Activated CD8-positive, alpha-beta memory T cell treated with anti-CD3 and anti-CD28 coated beads for 1 hour (primary cell): ENCODE measurements at places on chromosomes 2 and 18.

DNA sequence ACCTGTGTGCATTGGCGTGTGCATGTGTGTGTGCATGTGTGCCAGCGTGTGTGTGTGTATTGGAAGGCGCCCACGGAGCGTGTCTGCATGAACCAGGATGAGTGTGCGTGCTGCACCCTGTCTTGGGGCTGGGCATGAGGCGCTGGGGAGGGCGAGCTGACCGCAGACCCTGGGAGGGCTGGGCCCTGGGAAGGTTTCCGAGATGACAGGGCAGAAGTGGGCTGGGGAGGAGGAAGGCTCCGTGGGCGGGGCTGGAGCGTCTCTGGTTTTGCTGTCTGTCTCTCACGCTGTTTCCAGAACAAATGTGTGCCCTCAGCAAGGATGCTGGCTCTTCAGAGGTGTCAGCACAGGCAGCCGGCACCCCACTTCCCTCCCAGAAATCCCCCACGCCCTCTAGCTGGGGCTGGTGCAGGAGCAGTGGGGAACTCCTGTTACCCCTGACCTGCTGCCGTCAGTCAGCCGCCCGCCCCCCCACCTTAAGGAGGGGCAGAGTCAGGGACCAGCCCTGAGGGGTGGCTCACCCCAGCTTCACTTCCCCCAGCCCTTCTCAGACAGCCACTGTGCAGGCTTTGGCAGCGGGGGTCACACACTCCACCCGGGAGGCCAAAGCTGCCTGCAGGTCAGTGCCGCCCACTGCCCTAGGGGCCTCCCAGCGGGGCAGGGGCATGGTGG is at the start of gene GPR35:
TSS of gene GPR35 (plus strand) at position 531 of the 672 bp plus-strand sequence. CDS start 4,473 bp downstream, outside the sequence.
- DNase-seq, result peak; percentile 79

DNA sequence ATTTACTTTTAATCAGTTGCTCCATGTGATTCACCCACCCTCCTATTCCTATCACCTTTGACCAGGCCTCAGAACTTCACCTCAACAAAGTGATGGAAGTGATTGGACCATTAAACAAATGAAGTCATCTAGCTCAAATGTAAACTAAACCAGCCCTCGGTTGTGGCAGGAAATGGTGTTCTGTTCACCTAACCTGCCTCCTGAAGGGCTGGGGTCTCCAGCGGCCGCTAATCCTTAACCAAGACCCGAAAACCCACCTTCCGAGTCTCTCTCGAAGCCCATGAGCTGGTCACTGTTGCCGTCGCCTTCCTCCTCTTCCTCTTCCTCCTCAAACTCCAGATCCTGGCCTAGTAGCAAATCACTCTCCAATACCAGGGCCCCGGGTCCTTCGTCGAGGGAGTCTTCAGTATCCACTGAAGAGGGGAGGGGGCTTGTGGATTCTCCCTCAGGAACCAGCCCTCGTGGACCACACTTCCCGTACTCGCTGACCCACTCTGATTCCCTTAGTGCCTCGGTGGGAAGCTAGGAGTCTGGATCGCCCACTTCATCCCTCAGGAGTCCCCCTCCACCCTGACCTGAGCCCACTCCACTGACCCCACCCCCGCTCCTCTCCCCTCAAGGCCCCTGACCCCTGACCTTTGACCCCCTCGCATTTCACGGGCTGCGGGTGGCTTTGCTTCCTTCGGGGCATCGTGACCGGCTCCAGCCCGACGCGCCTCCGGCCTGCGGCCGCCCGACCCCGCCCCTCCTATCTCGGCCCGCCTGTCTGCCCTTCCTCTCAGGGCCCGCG is 503 bp downstream of the ZNF513 start:
- no peak for DNase-seq

- DNase-seq, result no peak
Measured at GRCh38 chr2:73415906-73416305, 30.3 kb downstream of the ALMS1 start.

DNA sequence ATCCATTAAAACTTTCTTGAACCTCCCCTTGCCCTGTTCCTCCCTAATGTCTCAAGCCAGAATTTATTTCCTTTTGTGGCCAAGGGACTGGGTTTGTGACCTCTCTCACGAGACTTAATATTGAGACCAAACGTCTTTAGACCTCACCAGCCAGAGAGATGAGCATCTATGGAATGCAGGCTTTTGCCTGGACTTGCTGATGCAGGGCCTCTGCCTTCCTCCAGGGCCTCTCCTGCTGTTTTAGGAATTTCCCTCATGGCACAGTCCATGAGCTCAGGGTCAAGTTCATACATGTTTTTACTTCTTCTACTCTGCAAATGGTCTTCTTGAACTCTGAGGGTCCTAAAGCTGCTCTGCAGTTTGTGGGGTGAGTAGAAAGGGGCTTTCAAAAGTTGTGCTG is 22.3 kb downstream of the IL1B start:
- no peak for DNase-seq

GRCh38 chr2:121046335-121046734 is 238.7 kb downstream of the TFCP2L1 start:
- no peak for DNase-seq

- DNase-seq, result no peak
Measured at GRCh38 chr2:203840655-203841205, 26.8 kb upstream of the CTLA4 start.

DNA sequence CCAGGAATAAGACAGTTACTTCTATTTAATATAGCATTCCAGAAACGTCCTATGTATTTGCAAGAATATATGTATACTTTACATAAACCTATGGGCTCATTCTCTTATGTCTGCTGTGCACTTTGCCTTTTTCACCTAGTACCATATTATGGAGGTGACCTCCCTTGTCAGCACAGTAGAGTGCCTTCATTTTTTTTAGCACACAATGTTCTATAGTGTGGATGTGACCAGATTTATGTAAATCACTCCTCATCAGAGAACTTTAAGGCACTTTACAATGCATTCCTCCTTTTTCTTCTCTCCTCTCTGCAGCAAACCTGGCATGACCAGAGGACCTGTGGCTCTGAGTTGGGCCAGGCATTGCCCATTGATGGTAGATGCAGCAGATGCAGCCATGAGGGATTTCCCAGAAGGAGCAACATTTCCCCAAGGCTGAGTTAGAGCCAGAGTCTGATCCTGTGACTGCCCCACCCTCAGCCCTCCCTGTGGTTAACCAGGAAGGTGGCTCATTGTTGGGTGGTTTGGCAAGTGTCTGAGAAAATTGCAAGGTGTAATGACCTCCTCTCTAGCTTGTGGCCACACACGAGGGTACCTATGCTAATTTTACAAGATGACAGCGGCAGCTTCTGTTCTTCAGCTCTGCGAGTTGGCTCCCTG is 76.5 kb upstream of the DLX2 start:
- DNase-seq, result no peak

DNA sequence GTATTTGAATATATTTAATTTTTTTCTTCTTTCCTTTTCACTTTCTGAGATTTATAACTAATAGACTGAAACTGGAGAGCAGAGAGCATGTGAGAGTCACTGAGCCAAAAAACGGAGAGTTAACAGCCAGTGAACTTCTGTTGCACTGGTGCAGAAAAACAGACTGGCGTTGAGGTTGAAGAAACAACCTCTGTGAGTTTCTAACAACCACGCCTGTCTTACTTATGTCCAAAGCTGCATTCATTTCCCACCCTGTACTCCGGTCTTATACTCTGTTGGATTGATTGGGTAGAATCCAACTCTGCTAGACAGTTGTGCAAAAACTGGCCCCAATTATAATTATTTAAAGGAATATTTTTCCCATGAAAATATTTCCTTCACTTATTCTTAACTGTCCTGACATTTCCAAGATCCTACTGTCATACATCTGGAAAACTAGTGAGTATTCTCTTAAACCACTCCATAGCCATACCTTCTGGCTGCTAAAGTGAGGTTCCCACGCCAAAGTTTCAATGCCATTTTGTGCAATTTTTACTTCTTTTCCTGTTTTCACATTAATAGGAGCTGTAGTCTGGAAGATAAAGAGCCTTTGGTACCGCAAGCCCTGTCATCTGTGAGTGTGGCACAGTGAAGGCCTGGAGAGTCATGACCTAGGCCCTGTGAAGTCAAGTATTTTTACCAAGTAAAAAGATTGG is 9.4 kb downstream of the CYP1B1 start:
- no peak for DNase-seq

- no peak for DNase-seq
Measured at GRCh38 chr18:24052053-24052452, 37.5 kb downstream of the TTC39C start.

- DNase-seq, result no peak
Measured at GRCh38 chr2:241810307-241811200, 1.6 kb downstream of the NEU4 start.

DNA sequence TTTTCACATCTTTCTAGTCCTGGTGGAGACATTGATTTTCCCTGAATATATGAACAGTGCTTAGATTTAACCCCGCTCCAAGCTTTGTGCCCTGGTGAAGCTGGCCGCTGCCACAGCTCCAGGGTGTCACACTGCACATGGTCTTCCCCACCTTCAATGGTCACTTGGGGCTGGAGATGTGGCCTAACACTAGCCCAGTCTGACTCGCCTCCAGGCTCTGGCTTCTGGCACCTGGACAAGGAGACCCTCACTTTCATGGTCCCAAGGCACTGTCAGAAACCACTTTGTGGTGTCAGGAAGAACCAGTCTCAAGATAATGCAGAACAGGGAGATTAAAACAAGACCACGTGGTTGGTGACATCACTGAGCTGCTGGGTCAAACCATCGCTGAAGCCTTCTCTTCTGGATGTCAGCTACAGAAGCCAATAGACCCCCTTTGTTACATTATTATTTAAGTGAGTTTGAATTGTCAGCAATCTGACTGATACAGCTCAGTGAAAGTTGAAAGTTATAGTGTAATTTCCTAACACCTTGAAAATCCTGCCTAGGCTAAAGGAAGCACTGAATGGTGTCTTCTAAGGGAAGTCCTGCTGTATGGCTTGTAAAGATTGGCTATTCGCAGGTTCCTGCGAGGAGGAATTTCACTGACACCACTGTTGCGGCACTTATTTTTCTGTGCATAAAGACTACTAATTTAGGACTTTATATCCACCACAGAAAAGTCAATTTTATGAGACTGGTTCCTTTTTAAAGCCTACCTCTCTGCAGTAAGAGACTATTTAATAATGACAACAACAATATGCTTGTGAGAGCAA is 55.0 kb upstream of the CTDP1 start:
- no peak for DNase-seq

- no peak for DNase-seq
Measured at GRCh38 chr2:48343571-48344440, 186.1 kb upstream of the STON1 start.

DNA sequence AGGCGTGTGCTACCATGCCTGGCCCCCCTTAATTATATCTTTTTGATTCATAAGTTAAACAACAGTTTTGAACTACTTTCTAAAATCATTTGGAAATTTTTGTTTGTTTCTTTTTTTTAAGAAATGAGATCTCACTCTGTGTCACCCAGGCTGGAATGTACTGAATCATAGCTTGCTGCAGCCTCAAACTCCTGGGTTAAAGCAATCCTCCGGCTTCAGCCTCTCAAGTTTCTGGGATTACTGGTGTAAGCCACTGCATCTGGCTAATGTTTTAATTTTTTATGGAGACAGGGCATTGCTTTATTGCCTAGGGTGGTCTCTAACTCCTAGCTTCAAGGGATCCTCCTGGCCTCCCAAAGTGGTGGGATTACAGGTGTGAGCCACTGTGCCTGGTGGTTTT is 71.5 kb downstream of the BABAM2 start:
- no peak for DNase-seq

DNA sequence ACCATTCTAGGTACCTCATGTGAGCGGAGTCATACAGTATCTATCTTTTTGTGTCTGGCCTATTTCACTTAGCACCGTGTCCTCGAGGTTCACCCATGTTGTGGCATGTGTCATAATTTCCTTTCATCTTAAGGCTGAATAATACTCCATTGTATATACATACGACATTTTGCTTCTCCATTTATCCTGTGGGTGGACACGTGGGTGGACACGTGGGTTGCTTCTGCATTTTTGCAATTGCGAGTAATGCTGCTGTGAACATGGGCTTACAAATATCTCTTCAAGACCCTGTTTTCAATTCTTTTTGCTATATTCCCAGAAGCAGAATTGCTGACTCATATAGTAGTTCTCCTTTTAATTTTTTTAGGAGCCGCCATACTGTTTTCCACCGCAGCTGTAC is 243.6 kb upstream of the EPAS1 start:
- no peak for DNase-seq

GRCh38 chr2:71812736-71813135 is 334.9 kb downstream of the CYP26B1 start:
- no peak for DNase-seq

GRCh38 chr2:240397924-240398645 is 37.4 kb upstream of the GPC1 start:
- DNase-seq, result no peak

DNA sequence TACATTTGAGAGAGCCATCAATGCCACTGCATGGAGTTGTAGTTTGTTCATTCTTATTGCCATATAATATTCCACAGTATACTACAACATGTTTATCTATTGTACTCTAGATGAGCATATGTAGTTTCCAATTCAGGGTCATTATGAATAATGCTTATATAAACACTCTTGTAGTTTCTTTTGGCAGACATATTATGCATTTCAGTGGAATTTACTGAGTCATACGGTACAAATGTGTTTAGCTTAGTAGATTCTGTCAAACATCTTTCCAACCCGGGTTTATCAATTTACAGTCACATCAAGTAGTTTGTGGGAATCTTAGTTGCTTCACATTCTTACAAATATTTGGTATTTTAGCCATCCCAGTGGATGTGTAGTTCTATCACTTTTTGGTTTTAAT is 161.1 kb downstream of the KCNH7 start:
- no peak for DNase-seq

DNA sequence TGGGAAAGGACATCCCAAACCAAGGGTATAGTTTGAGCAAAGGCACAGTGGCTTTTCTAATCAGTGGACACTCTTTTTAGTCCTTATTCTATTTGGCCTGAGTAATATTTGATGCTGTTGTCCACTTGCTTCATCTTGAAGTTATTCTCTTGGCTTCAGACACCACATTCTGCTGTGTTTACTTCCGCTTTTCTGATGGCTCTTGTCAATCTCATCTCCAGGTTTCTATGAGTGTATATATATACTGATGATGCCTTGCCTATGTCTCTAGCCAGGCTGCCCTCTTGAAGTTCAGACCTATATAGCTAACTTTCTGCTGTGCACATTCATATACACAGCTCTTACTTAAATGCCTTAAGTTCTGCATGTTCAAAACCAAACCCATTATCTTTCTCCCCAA is 83.1 kb downstream of the EFEMP1 start:
- no peak for DNase-seq

DNA sequence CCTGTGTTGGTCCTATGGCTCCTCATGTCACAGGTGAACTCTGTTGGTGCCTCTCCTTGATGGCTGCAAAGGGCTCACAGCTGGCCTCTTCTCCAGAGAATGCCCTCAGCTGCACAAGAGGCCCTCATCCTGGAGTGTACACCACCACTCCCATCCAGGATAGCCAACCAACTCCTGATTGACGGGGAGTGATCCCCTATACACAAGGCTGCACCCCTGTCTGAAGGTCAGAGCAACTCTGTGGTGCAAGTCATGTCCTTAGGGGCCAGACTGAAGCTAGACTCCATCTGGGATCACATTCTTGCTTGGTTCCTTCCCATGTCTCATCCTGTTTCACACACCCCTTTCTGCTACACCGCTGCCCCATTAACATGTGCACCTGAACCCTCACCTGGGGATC is 41.7 kb upstream of the ATL2 start:
- no peak for DNase-seq
